A549 treated with GW870086 at 1 μM for 4 hours (cell line): ENCODE measurements at places on chromosomes 4 and X. TPM values are rescaled to one million over a fixed set of nuclear protein-coding genes. Genes with fewer than 3 reads are reported as not detected.

Gene MAGEC1
- total RNA-seq: 0.06 to 0.09 TPM in 2 of 5 replicates, not detected in the others

Gene SYNPO2
- 0.73 to 1.3 TPM (median 1.1 TPM) in 5 replicates for total RNA-seq

Gene GPR173
- total RNA-seq: not detected in 5 replicates

Gene MUC7
- not detected in 5 replicates for total RNA-seq

Gene NUDT9
- 26.0 to 28.2 TPM (median 26.5 TPM) in 5 replicates for total RNA-seq

Gene AADAT
- total RNA-seq: 7.0 to 9.7 TPM (median 8.6 TPM) in 5 replicates

Gene PAGE2
- not detected in 5 replicates for total RNA-seq

Gene ZNF157
- 0.06 to 0.07 TPM (median 0.06 TPM) in 3 of 5 replicates, not detected in the others for total RNA-seq

Gene GAGE12C
- not detected in 5 replicates for total RNA-seq

Gene ANXA10
- 2.0 to 3.1 TPM (median 2.9 TPM) in 5 replicates for total RNA-seq

Gene ETDA
- total RNA-seq: not detected in 5 replicates

Gene PNMA3
- total RNA-seq: 0.13 to 0.27 TPM (median 0.16 TPM) in 5 replicates

Gene XAGE1A
- total RNA-seq: 13.4 to 38.8 TPM (median 19.6 TPM) in 3 of 5 replicates, not detected in the others

Gene SPON2
- total RNA-seq: 0.09 to 0.80 TPM (median 0.30 TPM) in 5 replicates

Gene IL1RAPL2
- not detected in 5 replicates for total RNA-seq

Gene SLC9B1
- total RNA-seq: 0.16 to 0.28 TPM in 2 of 5 replicates, not detected in the others

Gene KLB
- total RNA-seq: 0.08 to 0.15 TPM (median 0.11 TPM) in 5 replicates

Gene RGN
- 0.09 TPM in 1 of 5 replicates, not detected in the others for total RNA-seq

Gene GPR50
- total RNA-seq: 0.14 to 0.37 TPM (median 0.14 TPM) in 5 replicates

Gene SLIT2
- total RNA-seq: 0.02 to 0.18 TPM (median 0.07 TPM) in 4 of 5 replicates, not detected in the other

Gene DSPP
- not detected in 5 replicates for total RNA-seq

Gene DCAF12L2
- total RNA-seq: 0.05 to 0.14 TPM (median 0.09 TPM) in 4 of 5 replicates, not detected in the other

Gene POLN
- total RNA-seq: 0.37 to 0.92 TPM (median 0.70 TPM) in 5 replicates

Gene MAGIX
- 2.0 to 5.5 TPM (median 2.7 TPM) in 5 replicates for total RNA-seq
